RCC 7860 (cell line): ENCODE measurements at places on chromosomes 1 and 21.

DNA sequence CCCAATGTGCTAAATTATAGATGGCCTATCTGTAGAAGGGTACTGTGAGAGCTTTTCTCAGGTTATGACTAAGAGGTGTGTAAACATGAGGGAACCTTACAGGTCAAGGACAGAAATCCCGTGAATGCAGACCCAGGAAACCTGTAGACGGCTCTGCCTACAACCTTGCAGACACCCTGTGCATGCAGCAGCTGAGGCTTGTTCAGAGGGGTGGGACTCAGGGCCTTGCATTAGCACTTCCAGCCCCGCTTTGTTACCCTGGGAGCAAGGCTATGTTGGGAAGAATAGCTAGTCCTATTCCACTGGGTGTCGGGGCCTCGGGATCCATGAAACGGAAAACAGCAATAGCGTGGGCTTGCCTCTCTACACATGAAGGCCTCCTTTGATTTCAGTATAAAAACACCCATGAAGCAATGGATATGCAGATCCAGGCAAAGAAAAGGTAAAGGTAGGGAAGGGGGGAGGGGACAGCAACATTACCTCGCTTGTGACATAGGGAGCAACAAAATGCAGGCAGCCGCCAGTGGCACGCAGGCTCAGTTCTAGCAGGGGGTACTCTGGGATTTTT, 9.5 kb upstream of the NDUFS5 start:
- DNase-seq, result no peak

GRCh38 chr1:8426996-8427395, 109.1 kb downstream of the SLC45A1 start:
- DNase-seq, result no peak

GRCh38 chr1:19637606-19638005, 6.5 kb upstream of the NBL1 start:
- no peak for DNase-seq

- no peak for DNase-seq
These were observed 38.9 kb downstream of the MORN1 start for GRCh38 chr1:2352341-2352896.

DNA sequence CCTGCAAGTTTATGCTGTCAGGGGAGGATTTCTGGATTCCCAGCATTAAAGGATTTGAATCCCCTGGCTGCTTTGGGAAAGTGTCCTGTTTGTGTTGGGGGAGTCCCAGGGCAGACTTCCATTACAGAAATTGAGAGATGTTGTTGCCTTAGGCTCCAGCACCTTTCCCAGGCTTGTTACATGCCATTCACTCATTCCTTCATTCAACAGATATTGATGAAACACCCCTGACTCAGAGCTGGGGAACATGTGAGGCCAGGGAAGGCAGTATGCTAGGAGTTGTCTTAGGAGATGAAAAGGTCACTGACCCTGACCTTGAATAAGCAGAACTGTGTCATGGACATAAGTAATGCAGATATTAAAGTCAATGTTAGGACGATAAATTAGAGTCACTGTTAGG, 161.7 kb downstream of the NTMT2 start:
- DNase-seq, result no peak

DNA sequence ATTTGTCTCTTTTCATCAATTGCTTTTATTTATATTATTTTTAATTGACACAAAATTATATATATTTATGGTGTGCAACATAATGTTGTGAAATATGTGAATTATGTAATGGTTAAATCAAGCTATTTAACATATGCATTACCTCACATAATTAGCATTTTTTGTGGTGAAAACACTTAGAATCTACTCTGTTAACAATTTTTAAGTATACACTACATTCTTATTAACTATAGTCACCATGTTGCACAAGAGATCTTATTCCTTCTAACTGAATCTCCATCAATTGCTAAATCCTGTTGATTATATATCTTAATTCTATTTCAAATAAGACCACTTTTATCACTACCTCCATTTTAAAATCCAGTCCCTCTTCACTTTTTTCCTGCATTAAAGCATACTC, 42.5 kb downstream of the PLPPR5 start:
- no peak for DNase-seq

DNA sequence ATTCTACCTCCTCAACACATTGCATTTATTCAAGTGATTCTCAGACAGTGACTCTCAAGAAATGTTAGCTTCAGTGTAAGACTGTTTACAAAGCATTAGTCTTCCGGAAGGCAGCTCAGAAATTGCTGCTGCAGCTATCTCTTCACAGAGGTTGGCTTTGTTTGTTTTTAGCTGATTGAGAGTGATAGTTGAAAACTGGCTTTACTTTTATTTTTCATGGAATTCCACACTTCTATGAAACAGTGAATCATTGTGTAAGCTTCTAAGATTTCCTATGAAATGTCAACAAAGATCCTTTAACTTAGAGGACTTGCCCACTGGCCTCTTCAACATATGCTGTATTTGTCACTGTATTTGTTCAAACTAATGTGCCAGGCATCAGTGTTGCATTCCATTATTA, 121.3 kb downstream of the TNNI3K start:
- DNase-seq, result no peak

DNA sequence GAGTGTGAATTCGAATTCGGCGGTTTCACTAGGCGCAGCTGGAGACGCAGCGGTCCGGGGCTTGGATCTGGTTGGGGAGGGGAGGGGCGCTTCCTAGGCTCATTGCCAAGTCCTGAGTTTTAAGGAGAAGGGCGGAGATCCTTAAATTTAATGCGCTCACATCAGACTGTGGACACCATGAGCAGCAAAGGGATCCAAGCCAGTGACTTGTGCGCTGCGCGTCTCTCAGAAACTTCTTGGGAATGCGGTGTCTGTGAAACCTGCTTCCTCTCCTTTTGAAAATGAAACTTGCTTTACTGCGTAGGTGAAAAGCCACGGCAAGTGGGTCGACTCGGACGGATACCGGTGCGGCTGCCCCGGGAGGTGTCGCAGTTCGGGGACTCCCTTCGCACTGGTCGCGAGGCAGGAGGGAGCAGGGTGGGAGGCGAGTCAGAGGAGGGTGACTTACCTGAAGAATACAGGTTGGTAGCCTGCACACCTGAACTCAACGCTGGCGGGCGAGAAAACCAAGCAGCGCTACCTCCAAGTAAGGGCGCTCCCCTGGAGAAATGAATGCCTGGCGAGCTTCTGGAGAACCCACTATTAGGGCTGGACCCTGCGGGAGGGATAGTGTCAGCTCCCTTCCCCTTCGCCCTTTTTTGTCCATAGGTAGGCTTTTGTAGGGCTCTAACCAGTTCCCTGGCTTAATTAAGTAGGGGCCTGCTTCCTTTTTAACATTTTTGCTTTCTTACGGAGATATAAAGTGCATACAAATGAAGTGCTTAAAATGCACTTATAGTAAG, 992 bp downstream of the TENT5C start:
- no peak for DNase-seq

GRCh38 chr1:214764502-214764901, 161.5 kb downstream of the CENPF start:
- DNase-seq, result no peak

DNA sequence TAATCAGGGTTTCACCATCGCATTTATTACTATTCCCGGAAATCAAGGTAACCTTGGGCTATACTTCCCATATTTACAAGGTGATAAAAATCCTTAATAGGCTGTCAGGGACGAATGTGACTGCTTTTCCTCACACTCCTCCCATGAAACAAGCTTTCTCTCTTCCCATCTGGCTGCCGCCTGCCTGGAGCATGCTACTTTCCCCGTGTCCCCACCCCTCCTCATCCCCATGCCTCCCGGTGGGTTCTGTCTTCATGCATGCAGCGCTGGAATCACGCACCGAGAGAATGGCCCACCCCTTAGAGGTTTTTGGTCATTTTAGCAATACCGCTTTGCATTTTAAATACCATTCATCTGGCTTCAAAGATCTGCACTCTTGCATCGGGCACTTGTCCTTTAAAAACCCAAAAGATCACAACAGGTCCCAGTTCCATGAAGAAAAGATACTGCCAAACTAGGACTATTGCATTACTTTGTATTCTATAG, 339.1 kb downstream of the NTNG1 start:
- no peak for DNase-seq

- DNase-seq, result no peak
These were observed 2.6 kb upstream of the CD244 start for GRCh38 chr1:160865337-160865736.

GRCh38 chr1:89179343-89179742, 3.5 kb upstream of the GBP7 start:
- DNase-seq, result no peak

DNA sequence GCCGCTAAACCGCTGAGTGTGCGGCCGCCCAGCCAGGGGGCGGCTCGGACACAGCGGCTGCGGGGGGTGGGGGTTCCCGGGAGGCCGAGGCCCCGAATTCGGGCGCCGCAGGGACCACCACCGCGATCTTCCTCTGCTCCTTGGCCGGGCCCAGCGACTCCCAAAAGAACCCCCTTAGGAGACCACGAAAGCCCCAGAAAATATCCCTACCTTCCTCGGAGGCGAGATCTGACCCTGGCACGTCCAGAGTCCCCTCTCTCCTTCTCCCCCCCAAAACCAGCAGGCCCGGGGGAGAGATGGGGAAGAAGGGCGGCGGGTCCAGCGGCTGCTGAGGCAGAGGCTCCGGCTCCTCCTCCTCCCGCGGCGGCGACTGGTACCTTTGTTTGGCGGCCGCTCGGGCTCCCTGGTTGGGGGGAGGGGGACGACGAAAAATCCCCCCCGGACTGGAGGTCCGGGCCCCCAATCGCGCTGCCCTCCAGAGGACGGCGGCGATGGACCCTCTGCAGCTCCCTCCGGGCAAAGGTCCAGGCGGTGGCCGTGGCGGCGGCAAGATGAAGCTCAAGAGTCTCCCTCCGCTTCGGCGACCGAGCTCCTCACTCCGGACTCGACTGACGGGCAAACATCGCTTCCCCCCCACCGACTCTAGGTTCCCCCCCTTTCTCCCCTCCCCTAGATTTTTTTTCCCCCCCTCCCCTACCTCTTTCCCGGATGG, at the start of gene ARID4B:
Gene ARID4B, minus strand, starts transcription at position 621 of the 712 bp plus-strand sequence. CDS start 1,260 bp downstream, outside the sequence.
- peak; percentile 21 for DNase-seq

GRCh38 chr21:36381841-36382589, 3.2 kb upstream of the CHAF1B start:
- peak; percentile 23 for DNase-seq

- DNase-seq, result peak; percentile 52
These were observed 10.0 kb downstream of the SLX9 start for GRCh38 chr21:44949779-44950198.

GRCh38 chr1:5111581-5111980, 457.2 kb downstream of the AJAP1 start:
- DNase-seq, result no peak

DNA sequence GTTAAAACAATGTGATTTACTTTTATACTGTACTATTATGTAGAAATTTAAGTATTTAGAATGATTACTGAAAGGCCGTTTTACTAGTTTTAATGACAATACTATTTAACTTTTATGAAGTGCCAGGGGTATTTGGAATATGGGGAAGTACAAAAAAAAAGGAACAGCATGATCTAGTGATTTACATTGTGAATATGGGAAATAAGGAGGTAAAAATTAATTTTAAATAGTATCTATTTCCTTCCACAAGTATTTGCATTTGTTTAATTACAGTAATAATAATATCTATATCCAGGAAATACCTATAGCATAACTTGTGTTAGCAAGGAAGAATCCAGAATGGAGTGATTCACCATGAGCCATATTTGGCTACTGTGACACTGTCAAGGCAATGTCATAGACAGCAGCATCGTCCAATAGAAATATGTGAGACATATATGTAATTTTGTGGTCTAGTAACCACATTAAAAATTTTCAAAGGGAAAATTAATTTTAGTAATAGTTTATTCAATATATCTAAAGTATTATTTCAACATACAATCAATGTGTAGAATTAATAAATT, 22.0 kb downstream of the CNST start:
- peak; percentile 20 for DNase-seq

DNA sequence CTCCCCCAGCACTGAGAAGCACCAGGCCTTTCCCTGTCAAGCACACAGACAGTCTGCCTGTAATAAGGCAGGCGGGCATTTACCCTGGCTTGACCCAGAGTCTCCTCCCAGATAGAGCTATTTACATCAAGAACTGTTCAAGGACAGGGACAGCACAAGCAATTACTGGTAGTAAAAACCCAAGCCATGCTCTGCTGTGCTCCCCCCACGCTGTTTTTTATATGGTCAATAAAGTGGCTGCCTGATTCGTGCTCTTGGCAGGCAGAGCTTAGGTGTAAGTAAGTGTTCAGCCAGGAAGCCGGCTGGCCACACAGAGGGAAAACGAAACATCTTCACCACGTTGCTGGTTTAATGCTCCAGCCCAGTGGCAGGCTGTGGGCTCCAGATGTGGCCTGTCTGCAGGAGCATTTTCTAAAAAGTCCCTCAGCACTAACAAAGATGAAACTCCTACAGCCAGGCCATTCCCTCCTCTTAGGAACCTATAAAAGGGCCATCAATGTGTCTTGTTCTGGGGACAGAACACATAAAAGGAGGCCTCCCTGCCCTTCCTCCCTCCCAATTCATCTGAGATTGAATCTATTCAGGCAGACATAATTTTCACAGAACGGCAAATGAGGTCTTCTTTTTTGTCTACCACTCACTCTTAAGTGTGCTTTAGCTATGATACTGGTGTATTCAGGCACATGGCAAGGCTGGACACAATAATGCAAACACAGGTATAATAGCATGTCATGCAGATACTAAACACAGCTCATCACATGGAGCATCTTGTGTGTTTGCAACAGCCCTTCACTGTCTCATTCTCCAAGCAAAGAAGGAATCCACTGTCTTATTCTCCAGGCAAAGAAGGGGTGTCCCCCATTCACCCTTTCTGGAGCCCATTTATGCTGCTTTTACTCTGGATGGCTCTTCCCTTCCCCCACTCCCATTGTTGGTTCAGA, 378.9 kb downstream of the HHAT start:
- no peak for DNase-seq

DNA sequence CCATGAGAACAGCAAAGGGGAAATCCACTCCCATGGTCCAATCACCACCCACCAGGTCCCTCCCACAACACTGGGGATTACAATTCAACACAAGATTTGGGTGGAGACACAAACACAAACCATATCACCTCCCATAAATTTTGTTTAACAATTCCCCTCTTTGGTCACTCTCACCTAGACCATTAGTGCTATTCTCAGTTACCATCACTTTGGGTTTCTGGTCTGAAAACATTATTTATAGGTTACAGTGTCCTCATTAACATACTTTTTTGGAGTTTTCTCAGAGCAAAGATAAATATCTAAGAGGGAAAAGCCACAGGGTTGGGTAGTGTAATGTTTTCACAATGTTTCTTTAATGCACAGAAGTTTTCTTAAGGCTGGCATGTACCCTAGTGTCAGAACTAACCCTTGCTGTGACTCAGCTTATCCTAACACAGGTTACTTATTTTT, 47.7 kb upstream of the DNAH14 start:
- no peak for DNase-seq

- no peak for DNase-seq
These were observed 1.9 kb upstream of the HES3 start for GRCh38 chr1:6241887-6242740.

- no peak for DNase-seq
These were observed 640.4 kb downstream of the LMO4 start for GRCh38 chr1:87969040-87969439.

- no peak for DNase-seq
These were observed 25.1 kb upstream of the ZNF362 start for GRCh38 chr1:33231166-33231565.

DNA sequence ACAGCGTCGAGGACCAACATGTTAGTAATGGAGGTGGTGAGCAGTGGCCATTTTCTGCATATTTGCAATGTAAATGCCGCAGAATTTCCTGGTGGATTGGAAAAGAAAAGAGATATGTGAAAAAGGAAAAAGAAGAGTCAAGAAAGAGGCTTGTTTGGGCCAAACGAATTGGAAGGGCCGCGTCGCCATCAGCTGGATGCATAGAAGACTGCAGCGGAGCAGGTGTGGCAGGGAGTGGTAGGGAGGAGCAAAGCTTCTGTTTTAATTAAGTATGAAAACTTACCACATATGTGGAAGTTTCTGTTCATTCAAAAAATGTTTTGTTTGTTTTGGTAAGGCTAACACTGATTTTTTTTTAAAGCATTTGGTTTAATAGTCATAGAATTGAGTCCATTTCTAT, 690.7 kb downstream of the NCAM2 start:
- no peak for DNase-seq
